ENCODE measurements at places on chromosomes 11 and 22.

DNA sequence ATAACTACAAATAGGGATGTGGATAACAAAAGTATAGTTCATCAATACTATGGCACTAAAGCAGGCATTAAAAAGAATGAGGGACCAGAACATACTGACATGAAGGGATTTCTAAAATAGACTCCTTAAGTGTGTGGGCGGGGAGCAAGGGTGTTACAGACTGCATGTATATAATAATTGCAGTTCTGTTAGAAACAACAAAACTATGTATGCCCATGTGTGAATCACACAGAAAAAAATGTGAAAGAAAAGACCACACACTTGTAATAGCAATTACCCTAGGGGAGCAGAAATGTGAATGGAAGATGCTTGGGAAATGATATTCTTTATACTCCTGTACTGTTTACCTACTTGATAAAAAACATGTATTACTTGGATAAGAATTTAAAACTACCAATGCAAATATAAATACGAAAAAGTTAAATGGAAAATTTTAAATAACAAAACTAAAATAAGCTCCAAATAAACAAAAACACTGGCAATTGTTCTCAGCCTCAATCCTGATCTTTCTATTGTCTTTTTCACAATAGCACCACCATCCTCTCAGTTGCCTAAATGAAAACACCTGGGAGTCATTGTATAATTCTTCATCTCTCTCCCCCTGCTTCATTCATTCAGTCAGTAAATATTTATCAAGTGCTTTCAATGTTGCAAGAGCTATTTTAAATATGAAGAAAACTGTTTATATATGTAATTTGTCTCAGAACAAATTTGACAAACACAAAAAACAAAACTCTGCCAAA lies 129.8 kb downstream of the FCHSD2 start:
- peak; percentile 29 for DNase-seq

DNA sequence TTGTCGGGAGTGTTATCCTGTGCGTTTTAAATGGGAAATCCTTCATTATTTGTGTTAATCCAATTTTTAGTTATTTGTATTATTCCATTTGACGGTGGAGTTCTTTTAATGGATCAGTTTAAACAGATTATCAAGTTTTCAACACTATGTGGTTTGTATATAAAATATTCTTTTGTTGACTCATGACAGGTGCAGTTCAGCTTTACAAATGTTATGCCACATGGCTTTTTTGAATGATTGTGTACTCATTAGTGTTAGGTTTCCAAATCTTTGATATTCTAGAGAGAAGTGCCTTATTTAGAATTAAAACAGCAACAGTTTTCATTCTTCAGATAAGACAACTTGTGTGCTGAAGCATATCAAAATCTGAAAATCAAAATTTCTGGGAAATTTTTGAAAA lies 2.4 kb downstream of the JAM3 start:
- DNase-seq = no peak

DNA sequence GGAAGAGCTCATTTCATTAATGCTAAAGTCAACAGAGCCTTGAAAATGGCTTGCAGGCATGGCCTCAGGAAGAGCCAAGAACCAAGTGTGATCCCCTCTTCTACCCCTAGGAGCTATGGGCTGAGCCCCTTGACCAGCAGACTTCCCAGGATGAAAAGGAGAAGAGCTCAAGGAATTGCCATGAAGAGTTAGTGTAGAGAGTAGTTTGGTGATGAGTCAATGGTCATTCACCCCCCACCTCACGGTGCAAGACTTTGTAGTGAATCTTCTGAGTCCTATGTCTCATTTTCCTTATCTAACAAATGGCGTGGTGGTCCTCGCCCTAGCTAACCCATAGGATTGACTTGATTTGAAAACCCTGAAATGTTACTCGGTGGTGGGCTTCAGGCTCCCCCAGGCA lies 422.4 kb upstream of the CADM1 start:
- DNase-seq = no peak

DNA sequence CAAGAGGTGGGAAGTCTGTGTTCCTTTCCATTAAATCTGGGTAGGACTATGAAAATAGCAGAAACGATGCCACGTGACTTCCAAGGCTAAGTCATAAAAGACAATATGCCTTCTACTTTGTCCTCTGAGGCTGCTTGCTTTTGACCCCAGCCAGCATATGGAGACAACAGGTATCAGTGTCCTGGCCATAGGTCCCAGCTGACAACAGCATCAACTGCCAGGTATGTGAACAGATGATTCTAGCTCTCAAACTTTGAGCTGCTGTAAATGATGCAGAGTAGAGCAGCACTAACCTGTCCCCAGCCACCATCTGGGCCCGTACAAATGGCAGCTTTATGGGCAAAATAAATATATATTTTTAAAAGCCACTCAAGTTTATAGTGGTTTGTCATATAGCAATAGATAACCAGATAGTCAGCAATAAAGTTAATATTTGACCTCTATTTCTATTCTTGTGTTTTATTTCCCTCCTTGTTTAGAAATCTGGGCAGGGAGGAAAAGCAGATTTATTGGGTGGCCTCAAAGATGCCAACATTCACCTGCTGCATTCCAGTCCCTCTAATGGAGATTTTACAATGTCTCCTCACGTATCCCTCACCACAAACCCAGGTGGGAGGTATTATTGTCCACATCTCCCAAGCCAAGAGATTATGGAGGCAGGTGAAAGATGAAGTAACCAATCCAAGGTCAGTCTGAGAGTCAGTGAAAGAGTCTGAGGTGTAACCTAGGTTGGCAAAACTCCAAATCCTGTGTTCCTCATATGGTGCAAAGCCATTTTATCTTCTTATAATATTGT lies 209.6 kb upstream of the LARGE1 start:
- no peak for DNase-seq

- DNase-seq = no peak
Measured at GRCh38 chr11:12102588-12103410, 7.6 kb upstream of the MICAL2 start.

DNA sequence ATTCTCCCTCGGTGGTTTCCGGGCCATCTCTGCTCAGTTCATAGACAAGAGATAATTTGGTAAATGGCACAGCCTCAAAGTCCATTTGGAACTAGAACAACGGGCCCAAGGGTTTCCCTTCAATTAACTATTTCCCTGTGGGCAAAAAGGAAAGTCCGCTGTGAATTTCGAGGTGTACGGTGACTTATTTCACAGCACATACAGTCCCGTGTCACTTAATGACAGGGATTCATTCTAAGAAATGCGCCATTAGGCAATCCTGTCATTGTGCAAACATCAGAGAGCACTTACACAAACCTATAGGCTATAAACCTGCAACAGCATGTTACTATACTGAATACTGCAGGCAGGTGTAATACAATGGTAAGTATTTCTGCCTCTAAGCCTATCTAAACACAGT lies 551.6 kb downstream of the OPCML start:
- DNase-seq = no peak

GRCh38 chr11:119025978-119026766 lies 4.5 kb downstream of the SLC37A4 start:
- no peak for DNase-seq

DNA sequence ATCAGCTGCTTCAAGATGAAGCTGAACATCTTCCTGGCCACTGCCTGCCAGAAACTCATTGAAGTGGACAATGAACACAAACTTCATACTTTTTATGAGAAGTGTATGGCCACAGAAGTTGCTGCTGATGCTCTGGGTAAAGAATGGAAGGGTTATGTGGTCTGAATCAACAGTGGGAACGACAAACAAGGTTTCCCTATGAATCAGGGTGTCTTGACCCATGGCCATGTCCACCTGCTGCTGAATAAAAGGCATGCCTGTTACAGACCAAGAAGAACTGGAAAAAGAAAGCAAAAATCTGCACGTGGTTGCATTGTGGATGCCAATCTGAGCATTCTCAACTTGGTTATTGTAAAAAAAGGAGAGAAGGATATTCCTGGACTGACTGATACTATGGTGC lies 22.2 kb upstream of the BIRC3 start:
- DNase-seq = no peak

DNA sequence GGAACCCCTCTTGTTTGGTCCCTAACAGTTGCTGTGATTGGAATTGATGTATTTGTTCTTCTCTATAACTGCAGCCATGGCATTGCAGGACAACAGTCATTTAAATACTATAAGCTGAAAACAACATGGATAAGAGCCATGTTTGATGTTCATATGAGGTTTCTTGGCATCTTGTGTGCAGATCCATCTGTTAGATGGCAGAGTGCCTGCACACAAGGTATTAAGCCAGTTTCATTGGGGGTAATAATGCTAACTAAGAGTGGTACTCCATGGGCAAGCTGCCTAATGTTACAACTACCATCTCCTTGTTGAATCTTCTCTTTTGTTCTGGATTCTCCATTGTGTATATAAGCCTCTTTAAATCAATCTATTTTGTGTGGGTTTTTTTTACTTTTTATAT lies 206.0 kb upstream of the CHORDC1 start:
- no peak for DNase-seq

DNA sequence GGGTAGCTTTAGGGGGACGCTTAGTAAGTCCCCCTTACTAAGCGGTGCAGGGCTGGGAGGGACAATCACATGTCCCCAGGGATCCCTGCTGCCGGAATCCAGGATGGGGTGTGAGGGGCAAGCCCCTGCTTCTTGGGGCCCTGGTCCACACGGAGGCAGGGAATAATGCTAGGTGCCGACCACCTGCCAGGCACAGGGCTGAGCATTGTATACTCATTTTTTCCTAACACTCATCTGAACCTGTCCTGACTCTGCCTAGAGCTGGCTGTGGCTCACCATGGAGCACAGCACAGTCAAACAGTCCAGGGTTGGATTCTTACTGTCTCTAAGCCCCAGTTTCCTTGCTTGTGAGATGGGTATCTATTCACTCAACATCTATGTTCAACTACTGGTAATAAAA lies 1.4 kb upstream of the LTBP3 start:
- no peak for DNase-seq

GRCh38 chr22:26574001-26574723 lies 15.8 kb downstream of the TPST2 start:
- no peak for DNase-seq

DNA sequence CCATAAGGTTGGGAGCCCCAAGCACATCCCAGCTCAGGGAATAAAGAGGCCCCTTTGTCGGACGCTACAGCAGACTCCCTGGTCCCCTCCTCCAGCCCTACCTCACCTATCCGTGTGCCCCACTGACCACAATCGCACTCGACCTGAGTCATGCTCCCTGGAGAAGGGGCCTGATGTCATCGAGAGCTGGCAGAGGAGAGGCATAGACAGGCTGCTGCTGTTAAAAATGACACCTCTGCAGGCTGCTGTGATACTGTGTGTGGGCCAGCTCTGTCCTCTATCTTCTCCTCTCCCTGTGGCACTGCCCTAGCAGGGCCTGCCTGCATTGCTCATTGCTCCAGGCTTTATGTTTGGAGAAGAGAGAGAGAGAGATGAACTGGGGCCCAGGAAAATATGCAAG lies 123.4 kb upstream of the SYT13 start:
- DNase-seq = peak; percentile 21

- DNase-seq = no peak
Measured at GRCh38 chr11:110798201-110798900, 86.1 kb upstream of the ARHGAP20 start.

DNA sequence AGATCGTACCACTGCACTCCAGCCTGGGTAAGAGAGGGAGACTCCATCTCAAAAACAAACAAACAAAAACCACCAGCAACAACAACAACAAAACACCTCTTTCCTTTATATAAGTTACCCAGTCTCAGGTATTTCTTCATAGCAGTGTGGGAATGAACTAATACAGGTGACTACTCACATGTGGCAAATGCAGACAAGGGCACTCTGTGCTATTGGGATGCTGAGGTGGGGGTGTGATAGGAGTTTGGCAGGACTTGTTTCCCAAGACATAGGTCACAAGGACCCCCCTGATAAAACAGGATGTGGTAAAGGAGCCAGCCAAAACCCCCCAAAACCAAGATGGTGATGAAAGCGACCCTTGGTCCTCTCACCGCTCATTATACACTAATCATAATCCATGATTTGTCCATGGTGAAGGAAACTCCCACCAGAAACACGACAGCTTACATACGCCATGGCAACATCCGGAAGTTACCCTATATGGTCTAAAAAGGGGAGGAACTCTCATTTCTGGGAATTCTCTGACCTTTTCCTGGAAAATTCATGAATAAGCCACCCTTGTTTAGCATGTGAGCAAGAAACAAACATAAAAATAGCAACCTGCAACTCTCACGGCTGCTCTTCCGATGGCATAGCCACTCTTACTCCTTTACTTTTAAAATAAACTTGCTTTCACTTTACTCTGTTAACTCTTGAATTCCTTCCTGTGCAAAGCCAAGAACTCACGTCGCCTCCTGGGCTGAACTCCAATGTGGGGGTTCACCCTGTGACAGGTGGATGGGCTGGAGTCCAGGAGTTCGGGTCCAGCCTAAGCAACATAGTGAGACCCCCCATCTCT lies 18.8 kb upstream of the INCENP start:
- peak; percentile 86 for DNase-seq

DNA sequence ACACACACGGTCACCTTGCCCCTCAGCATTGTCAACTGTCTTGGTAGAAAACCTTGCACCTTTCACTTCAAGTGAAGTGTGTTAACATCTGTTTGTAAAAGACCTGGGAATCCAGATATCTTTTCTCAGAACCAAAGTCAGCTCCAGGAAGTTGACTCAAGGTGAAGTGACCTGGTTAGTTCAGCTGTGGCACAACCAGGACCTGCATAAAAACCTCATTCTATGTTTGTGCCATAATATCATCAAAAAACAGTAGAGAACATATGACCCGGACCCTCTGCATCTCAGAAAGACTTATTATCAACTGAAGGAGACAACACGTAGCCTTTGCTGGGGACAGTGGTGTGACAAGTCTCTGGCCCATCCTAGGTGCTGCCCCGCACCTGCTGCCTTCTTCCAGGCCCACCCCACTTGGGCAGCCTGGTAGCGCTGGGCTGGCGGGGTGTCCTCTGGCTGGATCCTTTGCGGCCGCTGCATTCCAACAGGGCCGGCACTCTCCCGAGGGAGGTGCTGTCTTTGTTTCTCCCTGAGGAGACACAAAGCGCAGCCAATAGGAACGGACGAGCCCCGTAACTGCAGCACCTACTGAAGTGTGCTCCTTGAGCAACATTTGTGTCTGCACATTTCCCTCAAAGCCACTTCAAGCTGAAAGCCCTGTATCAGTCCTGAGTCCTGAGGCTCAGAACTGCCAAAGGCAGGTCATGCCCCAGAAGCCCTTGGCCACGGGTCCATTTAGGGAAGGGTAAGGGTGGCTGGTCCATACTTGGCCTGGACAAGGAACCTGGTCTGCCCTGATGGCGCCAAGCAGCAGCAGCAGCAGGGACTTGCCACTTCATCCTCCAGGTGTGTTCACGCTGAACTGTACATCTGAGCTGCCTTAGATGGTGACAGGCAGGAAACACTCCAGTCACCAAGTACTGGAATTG lies 25.2 kb downstream of the LRRC74B start:
- DNase-seq = no peak
